ENCODE measurements at places on chromosomes 7 and 10.

GRCh38 chr10:71437537-71438092 is 40.9 kb downstream of the CDH23 start:
- DNase-seq, result no peak

DNA sequence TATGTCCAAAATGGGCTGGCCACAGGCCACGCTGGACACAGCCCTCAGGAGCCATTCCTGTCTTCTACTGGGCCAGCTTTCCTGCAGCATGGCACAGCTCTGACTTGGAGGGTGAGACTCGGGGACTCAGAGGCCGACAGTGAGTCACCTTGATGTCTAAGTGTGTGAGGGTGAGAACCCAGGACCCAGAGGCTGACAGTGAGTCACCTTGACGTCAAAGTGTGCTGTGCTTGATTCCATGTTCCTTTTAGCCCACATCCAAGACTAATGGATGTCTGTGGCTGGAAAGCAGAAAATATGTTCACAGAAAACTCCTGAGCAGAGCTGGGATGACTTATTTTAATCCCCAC is 6.0 kb upstream of the FAM170B start:
- no peak for DNase-seq

- DNase-seq, result no peak
These were observed 13.5 kb downstream of the OR9A2 start for GRCh38 chr7:143013473-143013872.

- no peak for DNase-seq
These were observed 98.0 kb downstream of the MAD1L1 start for GRCh38 chr7:2134740-2135139.

- DNase-seq, result no peak
These were observed 1050.5 kb upstream of the AUTS2 start for GRCh38 chr7:68547799-68548198.

DNA sequence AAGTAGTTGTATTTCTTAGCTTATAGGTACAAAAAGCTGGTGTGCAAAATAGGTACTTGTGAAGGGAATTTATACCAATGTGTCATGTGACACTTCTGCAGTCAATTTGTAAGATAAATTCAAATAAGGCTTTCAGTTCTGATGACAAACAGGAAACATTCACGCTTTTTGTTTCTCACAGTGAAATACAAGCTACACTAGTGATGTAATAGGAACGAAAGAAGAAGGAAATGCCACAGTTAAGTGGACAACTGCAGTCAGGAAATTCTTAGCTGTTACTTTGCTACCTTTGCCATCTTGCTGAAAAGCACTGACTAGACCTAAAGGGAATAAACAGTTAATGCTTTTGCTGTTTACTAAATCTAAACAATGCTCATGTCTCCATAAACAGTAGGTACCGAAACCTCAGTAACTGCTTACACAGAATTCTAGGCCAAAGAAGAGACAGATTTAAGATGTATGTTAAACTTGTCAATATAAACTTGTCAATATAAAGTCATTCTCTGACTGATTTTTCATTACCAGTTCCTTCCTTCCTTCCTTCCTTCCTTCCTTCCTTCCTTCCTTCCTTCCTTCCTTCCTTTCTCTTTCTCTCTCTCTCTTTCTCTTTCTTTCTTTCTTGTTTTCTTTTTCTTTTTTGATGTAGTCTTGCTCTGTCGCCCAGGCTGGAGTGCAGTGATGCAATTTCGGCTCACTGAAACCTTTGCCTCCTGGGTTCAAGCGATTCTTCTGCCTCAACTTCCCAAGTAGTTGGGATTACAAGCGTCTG is 10.1 kb downstream of the OTUD1 start:
- DNase-seq, result peak; percentile 19

DNA sequence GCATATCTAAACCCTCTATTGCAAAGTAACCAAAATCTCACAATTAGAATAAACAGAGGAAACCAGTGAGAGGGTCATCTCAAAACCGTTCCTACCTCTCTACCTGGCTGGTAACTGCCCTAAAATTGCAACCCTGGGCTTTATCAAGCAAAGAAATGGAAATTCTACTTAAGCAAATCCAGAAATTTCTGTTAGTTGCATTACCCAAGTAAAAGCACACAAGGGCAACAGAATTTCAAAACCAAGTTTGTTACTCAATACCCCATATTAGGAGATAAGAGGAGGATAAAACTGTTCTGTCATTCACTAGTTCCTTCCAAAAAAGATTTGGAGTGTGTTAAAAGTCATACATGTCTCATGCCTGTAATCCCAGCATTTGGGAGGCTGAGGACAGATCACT is 195.3 kb downstream of the FAM107B start:
- DNase-seq, result no peak

DNA sequence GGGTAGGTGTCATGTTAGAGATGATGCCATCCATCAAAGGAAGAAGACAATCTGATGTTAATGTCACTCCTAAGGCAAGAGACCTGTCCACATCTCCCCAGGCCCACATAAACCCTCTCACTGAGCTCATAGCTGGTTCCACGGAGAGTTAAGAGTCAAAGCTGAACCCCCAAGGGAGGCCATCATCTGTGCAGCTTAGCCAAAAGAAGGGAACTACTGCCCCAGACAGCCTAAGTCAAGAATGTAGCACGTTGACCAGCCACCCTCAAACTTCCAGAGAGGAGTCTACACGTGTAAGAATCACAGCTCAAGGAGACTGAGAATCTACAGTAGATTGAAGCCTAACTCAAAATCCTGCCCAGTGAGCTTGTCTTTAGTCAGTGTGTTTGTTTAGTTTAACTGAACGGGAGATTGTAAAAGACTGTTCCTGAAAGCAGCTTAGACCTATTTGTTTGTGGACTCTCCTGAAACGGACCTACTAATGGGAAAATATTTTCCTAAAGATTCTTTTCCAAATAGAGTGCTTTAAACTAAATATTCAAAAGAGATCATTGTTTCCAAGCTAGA is 192.7 kb upstream of the NFE2L3 start:
- DNase-seq, result no peak

DNA sequence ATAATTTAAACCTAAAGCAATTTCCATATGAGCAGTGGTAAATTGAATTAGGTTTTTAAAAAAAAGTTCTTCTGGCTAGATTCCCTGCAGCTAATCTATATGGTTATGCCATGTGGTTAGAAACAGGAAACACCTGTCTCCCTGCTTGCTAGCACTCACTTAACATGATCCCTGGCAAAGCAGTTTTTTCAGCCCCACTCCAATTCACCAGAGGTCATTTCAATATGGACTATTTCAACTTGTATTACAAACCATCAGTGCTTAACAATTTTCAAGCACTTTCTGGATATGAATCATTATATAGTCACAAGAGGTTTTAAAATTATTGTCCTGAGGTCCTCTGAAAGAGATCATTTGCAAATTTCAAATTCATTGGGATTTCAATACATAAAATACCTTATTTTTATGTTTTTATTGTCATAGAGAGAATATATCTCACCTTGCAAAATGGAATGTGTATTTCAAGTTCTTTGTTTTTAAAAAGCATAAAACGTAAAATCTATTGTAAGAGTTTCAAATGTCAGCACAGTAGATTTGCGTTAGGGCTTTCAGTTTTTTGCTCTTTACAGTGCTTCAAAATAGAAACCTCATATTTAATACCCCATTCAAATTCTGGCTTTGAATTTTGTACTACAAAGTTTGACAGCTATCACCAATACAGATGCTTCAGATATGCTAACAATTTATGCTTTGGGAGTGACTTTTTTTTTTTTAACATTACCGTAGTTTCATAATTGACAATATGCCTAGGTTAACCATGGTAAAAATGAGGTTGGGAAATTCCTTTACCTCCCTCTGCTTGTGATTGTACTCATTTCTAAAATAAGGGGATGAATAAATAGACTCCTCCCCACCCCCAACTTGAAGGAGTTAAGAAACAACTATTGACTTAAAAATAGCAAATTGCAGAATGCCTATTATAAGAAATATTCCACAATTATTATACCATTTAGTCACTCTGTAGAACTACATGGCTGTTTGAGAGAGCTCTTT is 117.5 kb upstream of the HGF start:
- peak; percentile 83 for DNase-seq

GRCh38 chr7:149821191-149822148 is 16.7 kb upstream of the ZNF862 start:
- no peak for DNase-seq

DNA sequence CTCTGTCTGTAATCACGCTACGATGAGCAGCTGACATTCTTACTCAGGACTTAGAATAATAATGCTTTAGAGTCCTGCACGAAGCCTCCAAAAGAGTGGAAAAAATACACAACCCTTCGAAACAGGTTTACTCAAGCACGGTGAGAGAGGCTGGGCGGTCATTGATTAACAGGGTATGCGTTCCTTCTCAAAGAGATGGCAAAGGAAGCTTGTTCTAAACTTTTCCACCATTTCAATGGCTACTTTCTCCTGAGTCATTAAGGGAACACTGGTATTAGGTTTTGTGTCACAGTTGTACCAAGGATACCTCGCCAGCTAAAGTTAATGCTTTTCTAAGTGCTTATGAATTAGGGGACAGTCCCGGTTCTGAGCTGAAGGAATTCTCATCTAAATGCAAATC is 141.9 kb upstream of the RHEB start:
- no peak for DNase-seq

GRCh38 chr10:11048707-11049278 is 31.1 kb downstream of the CELF2 start:
- DNase-seq, result no peak

DNA sequence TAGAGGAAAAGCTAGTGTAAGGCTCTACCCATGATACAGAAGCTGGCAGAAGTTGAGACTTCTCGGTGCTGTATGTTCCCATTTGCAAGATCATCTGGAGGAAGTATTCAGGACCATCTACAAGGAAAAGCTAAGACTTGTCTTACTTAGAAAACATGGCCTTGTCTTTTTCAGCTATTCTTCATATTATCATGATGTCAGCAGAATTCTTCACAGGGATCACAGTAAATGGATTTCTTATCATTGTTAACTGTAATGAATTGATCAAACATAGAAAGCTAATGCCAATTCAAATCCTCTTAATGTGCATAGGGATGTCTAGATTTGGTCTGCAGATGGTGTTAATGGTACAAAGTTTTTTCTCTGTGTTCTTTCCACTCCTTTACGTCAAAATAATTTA is 79.6 kb upstream of the SCIN start:
- no peak for DNase-seq

DNA sequence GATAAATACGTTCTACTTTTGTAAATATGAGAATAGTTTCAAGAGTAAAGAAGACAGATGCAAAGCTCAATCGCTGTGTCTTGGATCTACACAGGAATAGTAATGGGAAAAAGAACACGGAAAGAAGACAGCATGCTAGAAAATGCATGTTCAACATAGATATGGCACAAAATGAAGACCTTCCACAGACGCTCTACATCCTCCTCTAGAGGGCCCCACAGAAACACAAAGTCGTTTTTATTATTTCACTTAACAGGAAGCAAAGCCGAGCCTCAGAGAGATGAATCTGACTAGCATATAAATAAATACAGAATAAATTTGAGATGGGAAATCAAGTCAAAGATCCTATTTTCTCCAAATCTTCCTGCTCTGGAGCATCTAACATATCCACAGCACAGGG is 292.6 kb downstream of the PARD3 start:
- DNase-seq, result peak; percentile 12

DNA sequence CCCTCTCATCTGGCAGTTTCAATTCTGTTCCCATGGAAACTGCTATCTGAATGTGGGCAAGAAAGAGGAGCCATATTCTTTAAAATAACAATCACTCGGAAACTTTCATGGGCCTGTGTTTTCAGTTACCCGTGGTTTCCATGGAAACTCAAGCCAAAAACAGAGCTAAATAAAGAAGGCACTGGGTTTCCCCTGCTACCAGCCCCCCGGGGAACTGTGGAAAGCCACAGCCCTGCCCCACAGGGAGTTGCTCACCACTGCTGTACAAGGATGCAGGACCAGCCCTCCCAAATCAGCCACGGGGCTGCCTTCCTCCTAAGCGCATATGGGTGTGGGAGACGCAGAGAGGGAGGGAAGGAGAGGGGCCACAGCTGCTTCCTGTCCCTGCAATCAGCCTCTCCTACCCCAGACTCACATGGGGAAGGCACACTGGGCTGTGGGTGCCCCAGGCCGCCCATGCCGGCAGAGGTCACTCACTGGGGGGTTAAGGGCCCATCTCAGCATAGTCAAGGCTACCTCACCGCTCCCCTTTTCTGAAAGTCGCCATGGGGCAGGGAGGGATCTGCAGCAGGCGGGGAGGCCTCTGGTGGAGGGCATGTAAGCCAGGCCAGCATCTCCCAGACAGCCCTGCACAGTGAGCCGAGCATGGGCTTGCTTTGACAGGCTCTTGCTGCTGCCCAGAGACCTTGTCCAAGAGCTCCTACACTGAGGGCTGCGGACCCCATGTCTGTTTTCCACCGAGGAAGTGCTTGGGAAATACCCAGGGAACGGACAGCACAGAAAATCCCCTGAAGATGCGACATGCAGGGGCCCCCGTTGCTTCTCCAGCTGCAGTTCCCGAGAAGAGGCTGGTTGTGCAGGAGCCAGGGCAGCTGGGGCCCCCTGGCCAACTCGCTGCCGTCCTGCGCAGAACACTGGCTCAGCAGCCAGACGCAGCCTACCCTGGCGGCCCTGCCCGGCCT is 157.3 kb upstream of the PPP2R2D start:
- DNase-seq, result no peak

DNA sequence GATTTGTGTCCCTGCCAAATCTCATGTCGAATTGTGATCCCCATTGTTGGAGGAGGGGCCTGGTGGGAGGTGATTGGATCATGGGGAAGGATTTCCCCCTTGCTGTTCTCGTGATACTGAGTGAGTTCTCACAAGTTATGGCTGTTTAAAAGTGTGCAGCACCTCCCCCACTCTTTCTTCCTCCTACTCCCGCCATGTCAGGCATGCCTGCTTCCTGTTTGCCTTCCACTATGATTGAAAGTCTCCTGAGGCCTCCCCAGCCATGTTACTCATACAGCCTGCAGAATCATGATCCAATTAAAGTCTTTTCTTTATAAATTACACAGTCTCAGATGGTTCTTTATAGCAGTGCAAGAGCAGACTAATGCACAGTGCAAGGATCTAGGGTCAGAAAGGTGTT is 75.4 kb downstream of the CALD1 start:
- DNase-seq, result no peak

DNA sequence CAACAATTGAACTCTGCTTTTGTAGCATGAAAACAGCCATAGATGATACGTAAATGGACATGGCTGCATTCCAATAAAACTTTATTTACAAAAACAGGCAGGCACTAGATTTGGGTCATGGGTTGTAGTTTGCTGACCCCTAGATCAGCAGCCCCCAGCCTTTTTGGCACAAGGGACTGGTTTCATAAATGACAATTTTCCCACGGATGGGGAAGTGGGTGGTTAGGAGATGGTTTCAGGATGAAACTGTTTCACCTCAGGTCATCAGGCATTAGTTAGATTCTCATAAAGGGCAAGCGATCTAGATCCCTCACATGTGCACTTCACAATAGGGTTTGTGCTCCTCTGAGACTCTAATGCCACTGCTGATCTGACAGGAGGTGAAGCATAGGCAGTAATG is 16.5 kb upstream of the ANK3 start:
- DNase-seq, result no peak
